Activated CD4-positive, alpha-beta T cell treated with anti-CD3 and anti-CD28 coated beads for 24 hours (primary cell): ENCODE measurements at places on chromosomes 5 and 9.

- DNase-seq, result no peak
These were observed 49.7 kb downstream of the PDZD2 start for GRCh38 chr5:31688515-31689092.

DNA sequence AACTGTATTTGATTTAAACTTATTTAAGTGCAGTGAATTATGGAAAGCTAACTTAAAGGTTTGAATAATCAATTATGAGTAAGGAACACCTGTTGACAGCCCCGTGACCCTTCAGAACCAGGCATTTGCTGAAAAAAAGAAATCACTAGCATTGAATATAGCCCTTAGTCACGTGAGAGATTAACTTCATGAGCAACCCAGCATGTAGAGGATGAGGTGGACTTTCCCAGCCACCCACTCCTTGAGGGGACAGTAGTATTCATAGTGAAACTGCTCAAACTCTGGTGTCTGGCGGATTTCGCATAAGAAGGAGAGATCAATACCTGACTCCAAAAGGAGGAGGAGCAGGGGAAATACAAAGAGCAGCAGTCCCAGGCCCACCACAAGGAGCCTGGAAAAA is 184.8 kb upstream of the RASEF start:
- DNase-seq, result no peak

DNA sequence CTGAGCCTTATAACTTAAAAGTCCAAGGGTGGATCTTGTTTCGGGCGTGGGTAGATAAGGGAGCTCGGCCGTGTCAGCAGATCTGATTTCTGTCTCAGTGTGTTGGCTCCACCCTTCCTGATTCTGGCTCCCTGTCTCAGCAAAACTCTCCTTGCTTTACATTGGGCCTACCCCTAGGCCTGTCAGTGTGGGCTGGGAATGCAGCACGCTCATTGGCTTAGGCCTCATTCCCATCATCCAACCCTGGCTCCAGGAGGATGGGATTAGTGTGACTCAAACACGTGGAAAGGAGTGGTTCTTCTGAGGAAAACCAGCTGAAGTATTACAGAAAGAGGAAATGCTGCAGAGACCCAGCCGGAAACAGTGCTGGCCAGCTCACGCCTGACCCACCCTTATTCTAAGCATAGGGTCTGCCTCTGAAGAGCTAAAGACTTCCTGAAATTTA is 59.9 kb downstream of the ZFAND5 start:
- DNase-seq, result no peak

DNA sequence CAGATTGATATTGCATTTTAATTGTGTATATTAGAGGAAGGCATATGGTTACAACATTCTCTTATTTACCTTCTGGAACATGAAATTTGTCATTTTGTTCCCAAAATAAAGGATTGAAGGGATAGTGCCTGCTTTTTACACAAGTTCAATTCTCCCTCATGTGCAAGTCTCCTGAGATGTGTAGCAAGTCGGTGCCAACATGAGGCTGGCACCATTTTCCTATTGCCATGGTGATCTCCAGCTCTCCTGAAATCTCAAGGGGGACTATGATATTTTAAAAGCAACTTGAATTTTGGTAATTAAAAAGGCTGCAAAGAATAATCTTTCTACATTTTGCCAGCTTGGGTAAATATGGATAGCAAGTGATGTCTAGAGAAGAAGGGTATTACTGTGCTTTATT is 693.3 kb upstream of the WWC1 start:
- DNase-seq, result no peak

DNA sequence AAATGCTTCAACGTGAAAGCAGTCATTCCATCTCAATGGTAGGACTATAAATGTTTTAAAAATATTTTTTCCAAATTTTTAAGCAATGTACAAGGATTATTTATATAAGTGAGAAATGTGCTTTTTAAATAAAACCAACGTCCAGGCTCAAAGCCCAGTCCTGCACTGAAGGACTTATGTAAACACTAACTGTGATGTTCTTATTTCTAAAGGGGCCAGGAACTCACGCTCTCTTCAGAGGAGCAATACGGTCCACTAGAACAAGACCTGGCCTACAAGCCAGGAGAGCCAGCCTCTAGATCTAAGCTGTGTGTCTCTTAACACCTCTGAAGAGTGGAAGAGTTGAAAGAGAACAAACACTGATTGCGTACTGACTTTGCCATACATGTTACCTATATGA is 12.1 kb downstream of the TTLL11 start:
- no peak for DNase-seq
